Neural crest cell (in vitro differentiated cells): ENCODE measurements at places on chromosomes 16 and 17.

- no peak for DNase-seq
Observed at GRCh38 chr17:69997332-69997731, 77.7 kb upstream of the KCNJ16 start.

DNA sequence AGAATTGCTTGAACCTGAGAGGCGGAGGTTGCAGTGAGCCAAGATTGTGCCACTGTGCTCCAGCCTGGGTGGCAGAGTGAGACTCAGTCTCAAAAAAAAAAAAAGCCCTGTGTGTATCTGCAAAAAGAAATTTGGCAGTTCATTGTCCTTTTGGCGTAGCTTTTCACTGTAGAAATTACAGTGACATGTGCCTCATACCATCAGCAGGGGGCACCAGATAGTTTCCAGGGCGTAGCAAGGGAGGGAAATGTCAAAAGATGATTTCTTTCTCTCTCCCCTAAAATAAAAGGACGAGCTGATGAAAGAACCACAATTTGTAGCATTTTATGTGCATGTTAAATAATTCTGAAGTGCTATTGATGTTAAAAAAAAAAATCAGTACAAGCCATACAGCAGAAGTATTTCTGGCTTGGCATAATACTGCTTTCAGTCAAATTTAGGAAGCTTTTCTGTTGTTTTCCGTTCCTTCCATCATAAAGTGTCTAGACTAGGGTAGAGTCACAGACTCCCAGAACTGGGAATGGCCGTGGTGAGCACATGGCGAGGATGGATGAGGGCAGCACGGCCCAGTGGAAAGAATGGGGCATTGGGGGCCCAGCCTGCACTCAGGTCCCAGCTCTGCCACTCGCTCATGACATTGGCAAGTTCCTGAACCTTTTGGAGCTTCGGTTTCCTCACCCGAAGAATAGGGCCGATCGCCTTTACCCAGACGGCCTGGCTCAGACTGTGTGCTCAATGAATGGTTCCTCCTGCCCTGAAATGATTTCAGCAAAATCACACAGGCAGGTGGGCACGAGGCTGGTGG is 59.8 kb upstream of the RPH3AL start:
- peak; percentile 45 for DNase-seq

GRCh38 chr17:4566785-4567184 is 6.4 kb upstream of the GGT6 start:
- DNase-seq = peak; percentile 76

GRCh38 chr16:57297856-57298255 is 13.4 kb upstream of the PLLP start:
- DNase-seq = no peak

DNA sequence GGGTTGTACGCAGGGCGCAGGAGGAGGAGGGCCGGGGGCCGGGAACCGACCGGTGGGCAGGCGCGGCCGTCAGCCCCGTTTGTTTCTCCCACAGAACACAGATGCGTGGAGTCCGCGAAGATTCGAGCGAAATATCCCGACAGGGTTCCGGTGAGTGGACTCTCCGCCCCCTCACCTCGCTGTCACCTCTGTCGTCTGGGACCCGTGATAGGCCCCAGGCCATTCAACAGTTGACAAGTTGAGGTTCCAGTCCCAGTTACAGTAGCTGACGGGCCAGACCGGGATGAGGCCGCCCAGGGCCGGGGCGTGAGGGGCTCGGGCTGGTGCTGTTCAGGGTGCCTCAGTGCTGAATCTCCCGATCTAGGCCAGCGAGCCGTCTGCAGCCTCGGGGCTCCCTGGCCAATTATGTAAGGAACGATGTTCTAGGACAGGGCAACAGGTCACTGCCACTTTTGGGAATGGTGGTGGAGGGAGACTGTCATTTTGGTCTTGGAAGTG is 628 bp downstream of the GABARAPL2 start:
- DNase-seq = no peak

- DNase-seq = no peak
Observed at GRCh38 chr16:55476625-55477533, 2.1 kb upstream of the MMP2 start.

DNA sequence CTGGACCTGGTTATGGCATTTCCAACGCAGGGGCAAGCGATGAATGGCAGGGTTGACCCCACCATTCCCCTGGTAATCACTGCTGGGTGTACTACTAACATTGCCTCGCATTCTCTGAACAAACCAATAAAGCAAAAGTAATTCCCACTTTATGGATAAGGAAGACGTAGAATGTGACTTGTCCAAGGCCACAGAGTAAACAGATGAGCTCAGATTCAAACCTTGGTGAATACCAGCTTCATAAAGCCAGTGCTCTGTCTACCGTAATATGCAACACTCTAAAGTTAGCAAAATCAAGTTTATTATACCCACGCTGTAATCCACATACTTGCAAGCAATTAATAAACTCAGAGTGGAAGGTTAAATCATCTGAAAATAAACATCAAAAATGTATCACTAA is 59.6 kb downstream of the ANKFY1 start:
- DNase-seq = no peak

GRCh38 chr17:7136266-7136877 is 21.8 kb upstream of the ASGR2 start:
- DNase-seq = peak; percentile 74

DNA sequence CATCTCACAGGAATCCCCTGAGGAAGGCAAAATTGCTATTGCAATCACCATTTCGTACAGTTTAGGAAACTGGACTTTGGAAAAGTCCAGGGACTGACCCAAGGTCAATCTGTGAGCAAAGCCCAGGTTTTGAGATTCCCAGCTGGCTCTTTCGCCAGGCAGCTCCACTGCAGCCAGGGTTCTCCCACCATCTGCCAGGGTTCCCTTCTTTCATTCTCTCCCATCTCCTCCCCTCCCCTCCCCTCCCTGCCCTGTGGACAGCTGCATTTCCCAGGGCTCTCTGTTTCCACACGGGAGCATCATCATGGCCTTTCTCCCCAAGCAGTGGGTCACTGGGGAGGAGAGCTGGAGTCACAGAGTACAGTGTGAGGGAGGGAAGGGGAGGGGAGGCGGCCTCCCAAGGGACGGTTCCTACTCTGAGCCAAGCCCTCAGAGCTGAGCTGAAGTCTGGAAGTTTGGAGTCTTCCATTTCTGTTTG is 11.9 kb upstream of the GSDMA start:
- no peak for DNase-seq

DNA sequence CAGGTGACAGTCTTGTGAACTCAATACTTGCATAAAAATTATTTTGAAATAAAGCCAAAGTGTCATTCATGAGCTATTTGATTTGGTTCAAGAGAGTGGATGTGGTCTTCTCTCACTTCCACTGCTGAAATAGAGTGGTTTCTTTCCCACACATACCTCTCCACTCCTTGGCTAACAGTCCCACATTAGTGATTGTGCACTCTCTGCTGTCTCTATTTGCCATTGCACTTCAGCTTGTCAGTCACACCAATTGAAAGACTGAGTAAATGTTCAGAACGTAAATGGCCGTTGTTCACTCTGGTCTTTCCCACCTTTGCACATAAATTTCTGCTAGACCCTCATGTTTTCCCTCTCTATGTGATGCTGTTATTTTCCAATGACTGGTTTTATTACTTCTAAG is 197.5 kb downstream of the FTO start:
- no peak for DNase-seq

- DNase-seq = no peak
Observed at GRCh38 chr16:66695471-66695934, 1.0 kb downstream of the CMTM4 start.

- no peak for DNase-seq
Observed at GRCh38 chr17:43418441-43419374, 19.9 kb downstream of the ARL4D start.
